ENCODE measurements at places on chromosomes 7 and 10. TPM values are rescaled to one million over a fixed set of nuclear protein-coding genes. Genes with fewer than 3 reads are reported as not detected.

Gene HELLS
- total RNA-seq, result 152 TPM

Gene SPDYE1
- total RNA-seq, result not detected

Gene NPSR1
- not detected for total RNA-seq

Gene DRGX
- not detected for total RNA-seq

Gene SEM1
- 35.0 TPM for total RNA-seq

Gene SPDYE5
- total RNA-seq, result 0.15 TPM

Gene THSD7A
- not detected for total RNA-seq

Gene THNSL1
- total RNA-seq, result 3.5 TPM

DNA sequence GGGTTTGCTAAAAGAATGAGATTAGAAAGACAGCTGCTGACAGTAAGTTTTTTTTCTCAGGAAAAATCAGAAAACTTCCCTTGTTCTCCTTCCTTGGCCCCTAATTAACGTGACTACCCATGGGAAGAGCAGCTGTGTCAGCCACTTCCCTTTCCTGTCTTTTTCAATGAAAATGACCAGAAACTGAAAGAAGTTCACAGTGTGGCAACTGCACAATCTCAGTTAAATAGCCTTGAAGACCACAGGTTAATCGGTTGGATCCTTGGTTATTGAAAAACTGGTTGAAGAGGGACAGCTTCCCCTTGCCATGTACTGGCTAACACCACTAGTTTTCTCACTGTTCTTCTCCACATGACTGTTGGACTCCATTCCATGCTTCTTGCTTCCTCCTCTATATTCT, 148.8 kb upstream of the AGR3 start:
- peaks cover 36% of the 10 kb centered on the region for H3K4me1 ChIP-seq
- no peak overlapping the region for H3K4me3 ChIP-seq
- no peak for DNase-seq
- no peaks in the 10 kb centered on the region for H3K27me3 ChIP-seq
- peaks cover 9% of the 10 kb centered on the region for H3K36me3 ChIP-seq
- H3K27ac ChIP-seq, result peak overlapping the region; percentile 33

DNA sequence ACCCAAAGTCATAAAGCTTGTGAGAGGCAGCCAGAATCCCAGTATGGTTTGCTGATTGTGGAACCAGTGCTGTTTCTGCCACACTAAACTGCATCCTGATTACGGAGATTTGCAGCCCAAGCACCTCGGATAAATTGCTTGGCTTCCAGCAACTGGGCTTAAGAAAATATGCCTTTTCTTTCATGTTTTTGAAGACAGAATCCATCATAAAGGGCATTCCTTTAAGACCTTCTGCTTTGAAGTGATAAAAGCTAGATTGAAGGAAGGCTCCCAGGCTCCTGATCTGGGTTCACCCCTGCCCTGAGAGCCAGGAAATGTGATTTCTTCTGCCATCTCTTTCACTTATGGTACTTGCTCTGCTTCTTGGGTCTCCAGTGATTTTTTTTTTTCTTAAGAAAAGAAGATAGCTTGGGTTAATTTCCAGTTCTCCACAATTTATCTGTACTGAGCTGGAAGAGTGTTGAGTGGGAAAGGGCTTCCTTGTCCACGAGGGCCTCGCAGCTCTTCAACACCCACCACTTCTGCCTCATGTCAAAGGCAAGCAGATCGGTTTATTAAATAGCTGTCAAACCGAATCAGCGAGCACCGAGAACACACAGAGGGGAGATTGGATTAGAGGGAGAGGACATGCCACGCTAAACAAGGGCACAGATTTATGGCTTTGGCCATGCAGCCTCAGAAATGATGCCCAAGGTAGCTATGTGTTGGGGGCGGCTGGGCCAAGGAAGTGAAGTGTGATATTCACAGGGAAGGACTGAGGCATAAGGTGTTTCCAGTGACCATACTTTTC, 94.9 kb upstream of the TBX20 start:
- no peaks in the 10 kb centered on the region for H3K36me3 ChIP-seq
- peaks cover 5% of the 10 kb centered on the region for H3K27me3 ChIP-seq
- no peak overlapping the region for H3K27ac ChIP-seq
- H3K4me1 ChIP-seq, result no peaks in the 10 kb centered on the region
- DNase-seq, result no peak

DNA sequence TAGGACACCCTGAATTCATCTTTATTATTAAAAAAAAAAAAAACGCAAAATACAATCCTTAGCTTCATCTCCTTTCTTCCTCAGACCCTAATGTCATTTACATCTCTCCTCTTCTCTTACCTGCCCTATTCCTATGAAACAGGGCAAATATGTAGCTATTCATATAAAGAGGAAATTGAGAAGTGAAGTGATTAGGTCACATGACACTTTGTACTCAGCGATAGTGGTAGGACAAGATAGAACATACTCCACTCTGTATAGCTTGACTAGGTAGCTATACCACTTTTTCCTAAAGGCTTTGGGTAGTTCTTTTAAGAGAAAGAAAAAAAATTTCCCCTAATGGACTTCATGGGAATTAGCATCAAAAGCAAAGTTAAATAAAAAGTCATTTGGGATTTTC, 6.2 kb upstream of the CELF2 start:
- H3K4me1 ChIP-seq, result peaks cover 13% of the 10 kb centered on the region
- no peak for DNase-seq
- peaks cover 88% of the 10 kb centered on the region for H3K27me3 ChIP-seq
- H3K4me3 ChIP-seq, result no peak overlapping the region
- no peaks in the 10 kb centered on the region for H3K36me3 ChIP-seq
- no peak overlapping the region for H3K27ac ChIP-seq

DNA sequence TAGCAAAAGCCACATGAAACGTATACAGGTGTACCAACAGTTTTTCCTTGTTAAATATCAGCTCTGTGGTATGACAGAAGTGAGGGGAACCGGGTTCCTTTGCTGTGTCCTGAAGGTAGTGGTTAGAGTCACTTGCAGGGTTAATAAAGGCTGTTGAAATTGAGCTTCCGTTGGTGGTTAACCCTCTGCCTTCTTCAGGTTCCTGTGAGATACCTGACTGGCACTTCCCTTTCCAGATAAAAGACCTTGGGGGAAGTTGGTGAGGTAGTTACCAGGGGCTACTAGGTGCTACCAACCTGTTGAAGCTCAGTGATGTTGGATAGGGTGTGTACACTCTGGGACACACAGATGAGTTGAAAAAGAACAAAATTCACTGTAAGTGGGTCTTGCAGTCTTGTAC, 384.1 kb downstream of the GATA3 start:
- peak overlapping the region; percentile 48 for H3K27ac ChIP-seq
- H3K27me3 ChIP-seq, result peaks cover 5% of the 10 kb centered on the region
- H3K4me1 ChIP-seq, result peaks cover 37% of the 10 kb centered on the region
- H3K36me3 ChIP-seq, result peaks cover 11% of the 10 kb centered on the region

DNA sequence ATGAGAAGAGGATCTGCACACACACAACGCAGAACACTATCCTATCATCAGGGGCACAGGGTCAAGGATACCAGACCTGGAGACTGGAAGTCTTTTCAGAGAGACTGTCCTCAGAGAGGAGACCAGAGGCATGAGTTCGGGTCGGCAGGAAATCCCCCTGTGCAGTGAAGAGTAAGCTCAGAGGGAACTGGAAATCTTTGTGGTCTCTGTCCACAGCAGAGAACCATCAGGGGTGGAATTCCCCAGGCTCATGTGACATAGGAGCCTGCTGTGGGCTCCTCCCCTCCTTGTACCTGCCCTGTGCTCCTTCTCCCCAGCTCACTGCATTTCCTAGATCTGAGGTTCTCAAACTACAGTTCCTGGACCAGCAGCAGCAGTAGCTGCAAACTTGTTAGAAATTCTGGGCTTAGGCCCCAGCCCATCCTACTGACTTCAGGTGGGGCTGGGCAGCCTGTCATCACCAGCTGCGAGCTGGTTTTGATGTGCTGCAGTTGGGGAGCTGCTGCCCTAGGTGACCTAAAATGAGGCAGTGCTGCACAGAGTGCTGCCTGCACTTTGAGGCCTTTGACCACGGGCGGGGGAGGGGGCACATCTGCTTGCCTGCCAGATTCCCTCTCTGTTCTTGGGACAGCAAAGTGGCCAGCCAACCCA, 2.4 kb downstream of the ZMIZ2 start:
- DNase-seq, result peak; percentile 62

- peak; percentile 66 for DNase-seq
- H3K27ac ChIP-seq, result no peak overlapping the region
- H3K4me3 ChIP-seq, result no peak overlapping the region
- H3K36me3 ChIP-seq, result peaks cover 17% of the 10 kb centered on the region
Observed at GRCh38 chr7:155190688-155191087, 107.0 kb upstream of the INSIG1 start.

GRCh38 chr7:38220452-38220851, 42.4 kb downstream of the STARD3NL start:
- no peaks in the 10 kb centered on the region for H3K27me3 ChIP-seq
- H3K36me3 ChIP-seq, result peaks cover 49% of the 10 kb centered on the region
- DNase-seq, result no peak

- no peak for DNase-seq
- H3K4me3 ChIP-seq, result no peak overlapping the region
- H3K27me3 ChIP-seq, result peaks cover 5% of the 10 kb centered on the region
- H3K36me3 ChIP-seq, result no peaks in the 10 kb centered on the region
- no peak overlapping the region for H3K27ac ChIP-seq
- H3K4me1 ChIP-seq, result peaks cover 10% of the 10 kb centered on the region
Observed at GRCh38 chr7:132399367-132399766, 176.9 kb downstream of the PLXNA4 start.

DNA sequence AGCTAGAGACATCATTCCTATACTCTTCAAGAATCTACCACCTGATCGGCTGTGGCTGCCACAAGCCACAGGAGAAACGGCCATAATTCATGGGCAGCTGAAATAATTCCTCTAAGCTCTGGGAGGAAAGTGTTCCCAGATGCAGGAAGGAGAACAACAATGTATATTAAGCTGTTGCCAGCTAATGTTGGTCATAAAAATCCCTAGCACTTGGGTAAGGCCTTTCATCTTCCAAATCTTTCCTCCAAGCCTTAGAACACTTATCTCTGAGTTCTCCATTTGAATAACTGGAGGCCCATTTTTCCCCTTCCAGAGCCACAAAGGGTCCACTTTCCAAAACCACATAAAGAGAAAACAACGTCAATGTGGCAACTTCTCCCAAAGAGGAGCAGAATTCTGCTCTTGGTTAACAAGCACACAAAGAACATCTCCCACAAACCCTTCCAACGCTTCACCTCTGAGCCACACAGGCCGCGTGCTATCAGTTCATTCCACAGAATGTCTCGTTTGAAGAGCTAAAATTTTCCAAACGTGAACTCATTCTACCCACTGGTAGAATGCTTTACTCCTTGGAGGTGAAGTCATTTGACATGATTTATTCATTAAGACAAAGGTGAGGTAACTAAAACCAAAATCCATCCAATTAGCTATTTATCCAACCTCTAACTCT, 11.2 kb downstream of the KCNMA1 start:
- no peak for DNase-seq
- no peak overlapping the region for H3K27ac ChIP-seq
- H3K4me3 ChIP-seq, result no peak overlapping the region
- peaks cover 6% of the 10 kb centered on the region for H3K4me1 ChIP-seq

- peak overlapping the region; percentile 96 for H3K27ac ChIP-seq
- H3K4me1 ChIP-seq, result peaks cover 80% of the 10 kb centered on the region
- H3K4me3 ChIP-seq, result peak overlapping the region; percentile 69
- no peaks in the 10 kb centered on the region for H3K36me3 ChIP-seq
- DNase-seq, result no peak
- H3K27me3 ChIP-seq, result no peaks in the 10 kb centered on the region
Observed at GRCh38 chr10:69230128-69230527, 10.0 kb downstream of the HKDC1 start.

- no peak overlapping the region for H3K27ac ChIP-seq
- H3K4me3 ChIP-seq, result no peak overlapping the region
- no peak for DNase-seq
- H3K27me3 ChIP-seq, result no peaks in the 10 kb centered on the region
Observed at GRCh38 chr7:99539213-99539811, 12.6 kb downstream of the FAM200A start.

DNA sequence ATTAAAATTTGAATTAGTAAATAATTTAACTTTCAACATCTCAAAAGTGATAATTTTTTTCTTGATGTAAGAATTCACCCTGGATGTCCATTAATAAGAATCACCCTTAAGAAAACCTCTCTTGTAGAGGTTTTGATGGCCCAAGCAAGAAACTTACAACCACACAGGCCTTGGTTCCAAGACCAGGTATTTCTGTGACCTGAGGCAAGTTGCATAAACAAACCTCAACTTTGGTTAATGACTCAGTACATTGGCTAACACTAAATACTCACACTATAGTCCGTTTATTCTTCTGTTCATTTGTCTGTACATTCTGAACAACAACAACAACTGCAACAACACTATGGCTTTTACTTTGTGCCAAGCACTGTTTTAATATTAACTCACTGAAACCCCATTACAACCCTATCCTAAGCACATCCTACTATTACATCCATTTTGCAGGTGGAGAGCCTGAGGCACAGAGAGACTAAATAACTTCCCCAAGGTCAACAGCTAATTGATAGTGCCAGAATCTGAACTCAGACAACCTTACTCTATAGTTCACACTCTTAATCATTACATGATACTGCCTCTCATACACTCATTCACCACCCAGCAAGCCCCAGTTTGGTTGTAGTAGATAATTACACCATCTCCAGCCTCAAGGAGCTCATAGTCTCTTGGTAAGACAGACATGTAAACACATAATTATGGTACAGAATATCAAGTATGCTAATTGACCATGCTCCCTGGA, 6.6 kb downstream of the ANK3 start:
- no peaks in the 10 kb centered on the region for H3K27me3 ChIP-seq
- no peaks in the 10 kb centered on the region for H3K4me1 ChIP-seq
- H3K4me3 ChIP-seq, result no peak overlapping the region
- no peak overlapping the region for H3K27ac ChIP-seq

DNA sequence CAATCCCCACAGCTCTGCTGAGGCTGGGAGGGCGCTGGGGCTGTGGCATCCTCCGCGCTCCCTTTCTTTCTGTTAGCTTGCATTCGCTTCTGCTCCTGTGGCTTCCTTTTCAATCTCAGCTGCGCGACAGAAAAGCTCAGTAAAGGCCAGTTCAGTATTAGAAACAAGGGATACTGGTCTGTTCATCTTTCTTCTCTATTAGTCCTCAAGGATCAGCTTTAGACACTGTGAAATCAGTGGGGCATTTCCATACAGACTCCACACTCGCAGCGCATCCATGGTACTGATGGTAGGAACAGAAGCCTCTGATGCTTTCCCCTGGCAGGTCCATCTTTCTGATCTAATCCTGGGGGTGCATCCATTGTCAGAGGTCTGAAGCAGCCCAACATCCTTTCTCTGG, 163.7 kb downstream of the LYZL1 start:
- no peak overlapping the region for H3K4me3 ChIP-seq
- DNase-seq, result no peak
- H3K36me3 ChIP-seq, result peaks cover 8% of the 10 kb centered on the region
- peaks cover 6% of the 10 kb centered on the region for H3K4me1 ChIP-seq

- no peak overlapping the region for H3K4me3 ChIP-seq
- no peak for DNase-seq
- H3K27me3 ChIP-seq, result no peaks in the 10 kb centered on the region
- H3K27ac ChIP-seq, result no peak overlapping the region
- H3K4me1 ChIP-seq, result peaks cover 3% of the 10 kb centered on the region
- no peaks in the 10 kb centered on the region for H3K36me3 ChIP-seq
Observed at GRCh38 chr7:5614600-5614999, 166.9 kb downstream of the RNF216 start.

DNA sequence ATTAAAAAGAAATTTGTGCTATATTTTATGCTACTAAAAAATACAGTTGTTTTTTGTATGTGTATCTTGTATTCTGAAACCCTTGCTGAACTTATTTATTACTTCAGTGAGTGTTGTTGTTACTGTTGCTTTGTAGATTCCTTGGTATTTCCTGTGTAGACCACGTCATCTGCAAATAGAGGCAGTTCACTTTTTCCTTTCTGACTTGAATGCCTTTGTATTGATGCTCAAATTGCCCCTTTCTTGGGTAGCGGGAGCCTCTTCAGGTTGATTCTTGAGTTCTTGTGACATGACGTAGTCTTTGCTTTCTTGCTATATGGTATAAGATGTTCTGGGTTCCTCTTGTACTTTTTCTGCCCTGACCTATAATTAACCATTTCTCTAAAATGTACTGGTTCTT, 504.1 kb downstream of the SDK1 start:
- H3K36me3 ChIP-seq, result no peaks in the 10 kb centered on the region
- no peak overlapping the region for H3K27ac ChIP-seq
- H3K4me3 ChIP-seq, result no peak overlapping the region
- DNase-seq, result no peak
- peaks cover 2% of the 10 kb centered on the region for H3K27me3 ChIP-seq
